ENCODE measurements at places on chromosomes 2 and 18.

- DNase-seq: no peak
These were observed 16.8 kb upstream of the NEUROD1 start for GRCh38 chr2:181697126-181697525.

GRCh38 chr2:59957504-59957903 is 596.0 kb downstream of the BCL11A start:
- DNase-seq: no peak

GRCh38 chr2:54457323-54458023 is 1.3 kb downstream of the SPTBN1 start:
- peak; percentile 55 for DNase-seq

DNA sequence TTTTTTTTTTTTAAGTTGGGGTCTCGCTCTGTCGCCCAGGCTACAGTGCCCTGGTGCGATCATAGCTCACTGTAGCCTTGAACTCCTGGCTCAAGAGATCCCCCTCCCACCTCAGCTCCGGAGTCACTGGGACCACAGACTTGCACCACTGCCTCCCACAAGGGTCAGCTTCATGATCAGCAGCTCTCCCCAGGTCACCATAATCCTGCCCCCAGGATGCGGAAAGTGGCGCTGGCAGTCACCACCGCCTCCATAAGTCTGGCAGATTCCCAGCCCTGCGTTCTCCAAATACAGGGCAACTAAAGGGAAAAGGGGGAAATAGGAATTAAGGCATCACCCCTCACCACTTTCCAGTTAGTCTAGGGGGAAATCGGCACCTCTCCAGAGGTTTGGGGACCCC is 5.2 kb upstream of the ARID5A start:
- DNase-seq: no peak

DNA sequence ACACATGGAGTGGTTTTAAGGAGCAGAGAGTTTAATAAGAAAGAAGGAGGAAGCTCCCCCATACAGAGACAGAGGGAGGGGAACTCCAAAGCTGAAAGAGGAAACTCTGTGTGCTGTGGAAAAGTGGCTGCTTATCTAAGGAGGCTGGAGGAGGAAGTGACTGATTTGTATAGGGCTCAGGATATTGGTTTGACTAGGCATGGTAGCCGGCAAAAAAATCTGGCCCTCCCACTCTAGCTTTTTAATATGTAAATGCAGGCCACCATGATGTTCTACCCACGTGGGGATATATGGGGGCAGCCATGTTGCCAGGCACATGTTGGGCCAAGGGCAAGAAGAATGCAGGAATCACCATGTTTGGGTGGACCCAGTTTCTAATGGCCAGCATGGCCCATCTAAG is 64.3 kb downstream of the HNMT start:
- DNase-seq: no peak

- DNase-seq: no peak
These were observed 599.1 kb downstream of the SLC4A3 start for GRCh38 chr2:220226546-220226945.

GRCh38 chr2:47636176-47636575 is 146.8 kb upstream of the MSH6 start:
- DNase-seq: no peak

GRCh38 chr2:196105951-196106350 is 37.3 kb upstream of the DNAH7 start:
- no peak for DNase-seq

DNA sequence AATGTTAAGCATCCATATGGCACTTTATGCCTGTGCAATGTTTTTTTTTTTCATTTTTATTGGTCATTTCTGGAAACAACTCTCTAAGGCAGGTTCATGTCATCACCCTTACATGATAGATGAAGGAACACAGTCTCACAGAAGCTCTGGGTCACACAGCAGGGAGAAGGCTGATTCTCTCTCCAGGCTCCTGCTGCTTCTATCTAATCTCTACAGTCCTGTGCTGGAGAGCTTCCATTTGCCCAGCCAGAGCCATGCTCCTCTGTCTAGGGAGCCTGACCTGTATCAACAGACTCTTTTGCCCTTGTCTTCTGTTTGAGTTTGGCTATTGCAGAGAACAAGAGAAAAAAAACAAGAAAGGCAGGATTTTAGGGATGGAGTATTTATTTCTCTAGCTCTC is 584.8 kb downstream of the MBD2 start:
- DNase-seq: no peak

GRCh38 chr2:60745330-60745729 is 10.7 kb upstream of the PAPOLG start:
- DNase-seq: no peak

- no peak for DNase-seq
These were observed 2.9 kb downstream of the LRATD1 start for GRCh38 chr2:14635391-14635871.

DNA sequence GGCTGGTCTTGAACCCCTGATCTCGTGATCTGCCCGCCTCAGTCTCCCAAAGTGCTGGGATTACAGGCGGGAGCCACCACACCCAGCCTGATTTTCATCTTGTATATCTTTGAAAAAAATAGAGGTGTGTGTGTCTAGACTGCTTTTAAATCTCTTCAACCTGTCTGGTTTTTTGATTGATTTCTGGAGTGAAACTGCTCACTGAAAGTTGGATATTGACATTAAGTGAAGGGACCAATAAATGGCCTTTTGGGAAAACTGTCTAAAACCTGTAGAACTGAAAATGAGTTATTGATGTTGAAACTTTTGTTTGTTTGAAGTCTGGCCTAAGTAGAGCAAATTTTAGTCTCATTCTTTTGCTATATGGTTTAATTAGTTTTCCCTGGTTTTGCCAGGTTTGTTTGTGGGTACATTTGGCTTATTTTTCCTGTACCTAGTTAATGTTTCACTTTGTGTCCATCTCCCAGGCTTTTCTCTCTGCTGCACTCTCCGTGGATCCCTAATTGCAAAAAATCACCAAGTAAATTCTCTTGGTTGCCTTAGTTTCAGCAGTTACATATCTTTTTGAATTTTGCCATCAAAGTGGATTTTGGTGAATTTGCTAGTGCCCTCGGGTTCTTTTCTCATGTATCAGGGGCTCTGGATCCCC is 144.3 kb downstream of the MAP4K4 start:
- no peak for DNase-seq

DNA sequence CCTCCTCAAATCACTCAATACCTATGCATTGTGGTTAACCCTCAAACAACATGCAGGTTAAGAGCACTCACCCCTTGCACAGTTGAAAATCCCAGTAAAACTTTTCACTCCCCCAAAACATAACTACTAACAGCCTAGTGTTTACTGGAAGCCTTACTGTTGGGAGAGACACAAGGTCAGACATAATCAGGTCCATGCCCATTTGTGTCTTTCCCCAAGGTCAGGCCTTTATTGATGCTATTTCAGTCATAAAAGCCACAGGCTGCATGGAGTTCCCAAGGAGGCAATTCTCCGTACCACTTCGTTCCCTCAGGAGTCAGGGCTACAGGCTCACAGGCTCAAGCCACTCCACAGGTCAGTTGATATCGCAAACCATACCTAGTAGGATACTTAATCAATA is 180.2 kb downstream of the NCK2 start:
- DNase-seq: no peak

- DNase-seq: no peak
These were observed 823.2 kb upstream of the ID2 start for GRCh38 chr2:7858624-7859023.

DNA sequence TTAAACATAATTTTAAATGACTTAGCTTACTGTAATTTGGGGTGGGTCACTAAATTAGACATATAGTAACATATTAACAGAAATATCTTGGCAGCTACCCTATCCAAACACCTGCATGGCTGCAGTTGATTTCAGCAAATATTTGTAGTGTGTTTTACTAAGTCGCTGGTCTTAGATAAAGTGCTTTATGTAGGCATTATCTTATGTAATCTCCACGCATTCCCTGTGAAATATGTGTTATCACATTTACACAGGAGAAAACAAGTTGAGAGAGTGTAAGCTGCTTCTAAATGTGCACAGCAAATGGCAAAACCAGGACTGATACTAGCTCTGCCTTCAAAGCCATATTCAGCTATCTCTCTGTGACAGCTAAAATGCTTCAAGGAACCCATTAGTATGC is 72.0 kb downstream of the NYAP2 start:
- DNase-seq: peak; percentile 2

- DNase-seq: no peak
These were observed 29.9 kb downstream of the EPB41L3 start for GRCh38 chr18:5513947-5514346.

DNA sequence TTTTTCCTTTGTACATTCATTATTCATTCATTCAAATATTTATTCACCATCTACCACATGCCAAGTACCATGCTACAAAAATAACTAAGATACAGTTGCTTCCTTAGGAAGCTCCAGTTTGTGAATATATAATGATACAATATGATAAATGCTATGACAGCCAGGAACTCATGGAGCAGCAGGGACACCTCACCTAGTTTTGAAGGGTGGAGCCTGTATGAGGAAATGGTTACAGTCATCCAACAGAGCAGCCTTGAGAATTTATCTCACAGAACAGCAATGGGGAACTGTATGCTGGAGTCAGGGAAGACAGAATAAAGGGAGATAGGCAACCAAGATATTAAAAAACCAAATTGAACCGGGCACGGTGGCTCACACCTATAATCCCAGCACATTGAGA is 124.0 kb downstream of the OSBPL1A start:
- no peak for DNase-seq

- DNase-seq: no peak
These were observed 163.4 kb upstream of the LRP1B start for GRCh38 chr2:142294225-142294624.

DNA sequence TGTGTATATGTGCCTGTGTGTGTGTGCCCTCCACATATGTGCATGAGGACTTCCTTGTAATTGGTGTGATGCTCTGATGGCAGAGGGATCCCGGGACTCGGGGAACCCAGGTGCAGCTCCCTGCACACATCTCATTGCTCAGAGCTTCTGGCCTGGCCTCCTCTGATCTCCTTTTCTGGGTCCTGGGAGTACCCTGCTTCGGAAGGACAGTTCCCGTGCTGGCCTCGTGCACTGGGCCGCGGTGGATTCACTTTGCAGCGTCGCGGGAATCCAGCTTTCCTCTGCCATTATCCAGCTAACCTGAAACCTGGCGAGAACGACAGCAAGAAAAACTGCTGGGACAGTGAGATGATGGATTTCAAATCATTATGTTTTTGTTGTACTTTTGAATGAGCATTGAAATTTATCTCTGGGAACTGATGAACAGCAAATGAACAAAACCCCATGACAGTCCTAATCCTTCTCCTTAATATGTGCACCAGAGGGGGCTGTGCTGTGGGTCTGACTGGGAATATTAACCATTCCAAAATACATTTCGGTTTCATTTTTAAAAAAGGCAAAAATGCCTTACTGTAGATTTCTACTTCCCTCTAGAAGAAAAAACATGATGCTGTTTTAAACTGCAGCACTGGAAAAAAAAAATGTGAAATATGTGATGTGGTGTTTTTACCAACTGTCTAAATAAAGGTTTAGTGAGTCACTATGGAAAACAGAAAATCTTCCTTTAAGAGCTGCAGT is 78.2 kb downstream of the PTGR3 start:
- no peak for DNase-seq

DNA sequence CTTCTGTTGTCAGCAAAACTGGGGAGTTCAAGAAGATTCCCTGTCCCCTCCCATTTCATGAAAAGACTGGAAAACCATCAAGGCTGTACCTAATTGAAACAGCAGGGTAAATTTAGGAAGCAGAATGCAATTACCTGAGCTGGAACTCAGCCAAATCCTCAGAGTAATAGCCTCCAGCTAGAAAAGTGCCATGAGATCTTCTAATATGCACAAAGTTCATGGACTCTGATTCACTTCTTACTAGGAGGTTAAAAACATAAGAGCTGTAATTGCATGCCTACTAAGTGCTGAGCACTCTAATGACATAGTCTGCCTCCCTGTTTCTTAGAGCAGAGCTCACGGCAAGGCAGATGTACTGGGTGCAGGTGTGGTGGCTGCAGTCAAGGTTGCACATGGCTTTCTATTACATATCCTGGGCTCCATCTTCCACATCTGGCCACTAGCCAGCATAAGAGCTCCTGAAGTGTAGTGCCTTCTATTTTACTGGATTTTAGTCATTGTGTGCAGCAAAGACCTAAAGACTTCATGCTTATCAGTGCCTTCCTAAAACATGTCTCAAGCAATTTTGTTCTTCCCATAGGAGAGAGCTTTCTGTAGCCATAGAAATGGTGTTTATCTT is 341.7 kb downstream of the PTPRM start:
- DNase-seq: no peak

DNA sequence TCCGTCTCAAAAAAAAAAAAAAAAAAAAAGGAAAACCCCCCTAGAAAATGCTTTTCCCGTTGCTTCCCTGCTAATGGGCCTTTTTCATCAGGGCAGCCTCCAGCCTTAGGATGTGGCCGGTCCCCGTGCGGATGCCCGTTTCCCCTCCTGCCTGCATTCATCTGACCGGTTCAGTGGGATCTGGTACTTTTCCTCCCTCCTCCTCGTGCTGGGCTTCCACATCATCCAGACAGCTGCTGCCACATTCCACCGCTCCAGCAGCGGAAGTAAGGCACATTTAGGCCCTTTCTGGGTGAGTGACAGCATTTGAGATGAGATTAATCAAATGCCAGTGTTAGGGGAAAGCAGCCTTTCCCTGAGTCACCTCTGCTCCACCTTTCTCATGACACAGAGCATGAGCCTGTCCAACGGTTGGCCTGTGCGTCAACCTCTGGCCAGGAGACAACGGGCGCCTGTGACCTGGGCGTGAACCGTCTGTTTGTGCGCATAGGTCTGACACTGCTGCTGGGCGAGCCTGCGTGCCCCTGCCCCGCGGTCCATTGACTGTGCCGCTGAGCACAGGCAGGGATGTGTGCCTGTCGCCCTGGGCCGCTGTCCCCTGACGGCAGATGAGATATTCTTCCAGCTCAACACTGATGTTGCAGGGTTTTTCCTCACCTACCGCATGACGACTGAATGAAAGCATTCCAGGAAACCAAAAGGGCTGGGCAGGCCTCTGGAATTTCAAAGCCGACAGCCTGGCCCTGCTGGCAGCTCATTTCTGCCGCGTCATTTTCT is 174.0 kb downstream of the TGIF1 start:
- peak; percentile 65 for DNase-seq

GRCh38 chr2:7089284-7089683 is 172.1 kb downstream of the RNF144A start:
- DNase-seq: no peak

DNA sequence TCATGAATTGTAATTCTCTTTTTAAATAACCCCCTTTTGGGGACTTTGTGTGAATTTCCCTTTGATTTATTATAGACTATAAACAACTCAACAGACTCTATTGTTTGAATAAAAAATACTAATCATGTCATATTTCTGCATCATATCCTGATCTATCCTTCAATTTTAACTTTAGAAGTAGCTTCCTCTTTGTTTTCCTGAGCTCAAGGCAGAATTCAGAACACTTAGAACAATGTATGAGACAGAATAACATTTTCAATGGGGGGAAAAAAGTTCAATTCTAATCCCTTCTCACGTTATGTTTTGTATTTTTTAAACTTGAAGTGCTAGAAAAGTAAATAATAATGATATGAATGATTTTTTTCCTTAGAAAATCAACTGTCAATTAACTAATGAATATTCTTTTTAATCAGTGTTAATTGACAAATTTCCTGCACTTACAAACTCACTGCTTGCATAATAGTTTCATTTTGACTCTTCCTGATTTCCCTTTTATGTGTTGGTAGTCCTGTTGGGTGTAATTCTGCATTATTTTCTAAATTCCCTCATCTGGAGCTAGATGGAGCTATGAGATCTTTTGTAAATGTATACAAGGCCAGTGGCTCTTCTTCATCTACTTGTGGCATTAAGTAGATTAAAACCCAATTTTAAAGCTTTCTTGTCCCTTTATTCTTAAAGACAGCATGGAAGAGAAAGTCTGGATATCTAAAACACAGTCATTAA is 326.1 kb downstream of the PARD3B start:
- DNase-seq: peak; percentile 7

- DNase-seq: no peak
These were observed 145.6 kb downstream of the AGAP1 start for GRCh38 chr2:235639428-235639773.

GRCh38 chr2:103367877-103368276 is 606.0 kb downstream of the TMEM182 start:
- DNase-seq: no peak

All from HuH-7 (cell line).